Cortex of kidney (tissue), 1 donor: ENCODE measurements at places on chromosomes 3 and 15.

DNA sequence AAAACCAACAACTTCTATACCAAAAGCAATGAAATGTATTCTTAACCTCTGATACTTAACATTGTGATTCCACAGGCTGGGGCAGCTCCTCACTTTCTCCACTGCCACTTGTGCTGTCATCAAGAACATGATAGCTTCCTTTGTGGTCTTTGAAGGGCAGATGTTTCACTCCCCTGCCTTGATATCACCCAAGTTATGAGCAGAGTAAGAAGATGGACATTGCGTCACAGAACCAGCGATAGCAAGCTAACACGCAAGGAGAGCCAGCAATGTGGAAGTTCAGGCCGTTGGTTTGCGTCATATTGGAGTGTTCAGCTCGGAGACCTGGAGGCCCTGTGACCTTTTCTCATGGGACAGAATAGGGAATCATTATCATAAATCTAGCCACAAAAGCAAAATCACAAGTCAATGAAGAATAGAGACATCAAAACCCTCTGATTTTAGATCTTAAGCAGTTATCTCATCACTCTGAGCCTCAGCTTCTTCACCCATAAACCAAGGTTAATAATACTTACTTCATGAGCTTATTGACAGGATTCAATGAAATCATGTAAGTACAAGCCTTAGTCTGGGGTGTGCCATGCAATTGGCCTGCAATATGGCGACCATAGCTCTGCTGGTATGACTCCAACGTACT is 183.8 kb upstream of the THBS1 start:
- DNase-seq = no peak

DNA sequence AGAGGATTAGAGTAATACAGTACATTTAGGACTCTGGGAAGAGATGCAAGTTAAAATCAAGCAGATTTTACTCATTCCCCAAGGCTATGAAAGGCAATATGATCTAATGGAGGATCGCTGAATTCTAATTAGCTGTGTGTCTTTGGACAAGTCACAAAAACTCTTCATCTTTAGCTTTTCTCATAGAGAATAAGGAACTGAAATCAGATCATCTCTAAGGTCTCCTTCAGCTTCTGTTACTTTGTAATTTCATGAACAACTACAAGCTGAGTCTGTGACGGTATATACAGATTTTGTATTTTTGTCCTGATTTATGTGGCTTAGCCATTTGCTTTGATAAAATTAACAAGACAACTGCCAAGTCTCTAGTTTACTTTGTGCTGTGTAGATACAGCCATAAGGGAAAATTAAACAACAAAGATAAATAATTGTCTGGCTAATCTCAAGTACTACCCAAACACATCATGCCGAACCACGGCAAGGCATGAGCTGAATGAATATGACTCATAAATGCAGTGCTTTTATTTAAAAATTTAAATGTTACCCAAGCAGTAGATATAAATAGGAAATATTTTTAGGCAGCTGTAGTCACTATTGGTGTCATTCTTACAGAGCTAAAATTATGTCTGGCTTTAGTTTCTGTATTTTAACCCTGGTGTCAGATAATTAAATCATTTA is 81.5 kb downstream of the GAP43 start:
- no peak for DNase-seq

DNA sequence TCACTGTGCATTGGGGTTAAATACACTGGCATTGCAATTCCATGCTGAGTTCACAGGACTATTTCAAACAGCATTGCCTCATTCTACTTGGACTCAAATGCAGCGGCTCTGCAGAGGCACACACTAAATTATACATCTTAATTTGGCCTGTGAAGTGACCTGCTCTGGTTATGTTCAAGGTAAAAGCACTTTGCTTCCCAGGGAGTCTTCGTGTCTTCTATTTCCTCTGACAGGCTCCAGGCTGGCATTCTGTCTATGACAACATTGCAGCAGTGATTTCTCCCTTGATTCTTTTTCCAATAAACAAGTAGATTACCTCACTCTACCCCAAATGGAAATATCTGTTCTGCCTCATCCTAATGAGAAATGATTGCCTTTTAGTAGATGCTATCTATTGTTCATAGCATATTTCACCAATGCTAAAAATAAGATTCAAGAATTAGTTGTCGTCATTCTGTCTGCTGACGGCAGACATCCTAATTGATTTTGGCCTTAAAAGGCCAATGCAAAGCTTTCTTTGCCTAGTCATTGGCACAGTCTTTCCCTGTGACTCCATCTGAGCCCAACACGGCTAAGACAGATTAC is 33.8 kb downstream of the FMN1 start:
- DNase-seq = no peak

DNA sequence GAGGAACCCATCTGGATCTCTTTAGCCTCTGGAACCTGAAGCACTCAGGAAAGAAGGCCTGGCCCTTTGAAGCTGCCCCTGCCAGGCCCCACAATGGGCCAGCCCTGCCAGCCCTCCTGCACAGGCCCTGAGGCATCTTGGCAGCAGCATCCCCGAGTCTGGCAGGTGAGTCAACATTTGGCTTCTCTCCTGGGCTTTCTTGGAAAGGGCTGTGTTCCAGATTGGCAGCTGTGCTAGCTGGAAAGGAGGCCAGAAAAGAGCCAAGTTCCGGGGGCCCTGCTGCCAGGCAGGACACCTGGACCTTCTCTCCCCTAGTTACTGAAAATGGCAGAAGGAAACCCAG is 187.2 kb downstream of the SHQ1 start:
- DNase-seq = no peak

DNA sequence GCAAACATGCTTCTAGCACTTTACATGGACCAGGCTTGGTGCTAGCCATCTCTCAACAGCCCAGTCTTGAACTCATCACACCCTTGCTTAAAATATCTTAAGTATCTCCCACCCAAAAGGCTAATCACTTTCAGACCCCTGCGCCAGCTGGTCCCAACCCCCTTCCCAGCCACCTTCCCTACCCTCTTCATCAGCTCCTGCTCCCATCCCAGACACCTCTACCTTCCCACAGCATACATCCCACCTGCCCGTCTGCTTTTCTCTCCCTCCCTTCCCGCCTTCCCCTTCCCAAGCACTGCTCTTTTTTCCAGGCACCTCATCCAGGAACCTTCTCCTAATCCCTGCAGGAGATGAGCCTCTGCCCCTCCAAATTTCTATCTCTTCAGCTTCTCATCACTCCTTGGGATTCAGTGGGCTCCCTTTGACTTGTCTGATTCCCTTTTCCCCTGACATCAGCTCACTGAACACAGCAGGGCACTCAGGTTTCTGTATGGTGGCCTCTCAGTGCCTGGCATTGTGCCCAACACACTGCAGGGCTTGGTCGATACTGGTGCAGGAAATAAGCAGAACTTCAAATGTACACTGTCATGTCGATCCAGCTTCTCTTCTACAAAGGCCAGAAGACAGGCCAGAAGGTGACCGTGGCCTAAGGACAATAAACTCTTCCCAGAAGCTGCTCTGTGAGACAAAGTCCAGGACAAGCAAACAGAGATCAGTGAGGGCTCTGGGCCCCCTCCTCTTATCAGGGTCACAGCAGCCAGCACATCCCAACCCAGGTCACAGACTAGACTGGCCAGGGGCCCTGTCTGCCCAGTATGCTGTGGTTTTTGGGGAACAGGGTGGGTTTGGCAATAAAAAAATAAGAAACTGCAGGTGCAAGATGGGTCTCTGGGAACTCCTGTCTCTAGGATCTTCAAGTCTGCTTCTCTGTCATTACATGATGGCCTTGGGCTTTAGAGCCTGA is 2.2 kb upstream of the ITIH1 start:
- no peak for DNase-seq

- DNase-seq = no peak
Observed at GRCh38 chr3:70754314-70754713, 441.9 kb upstream of the MDFIC2 start.

GRCh38 chr15:97944724-97945123 is 15.8 kb upstream of the ARRDC4 start:
- DNase-seq = no peak

DNA sequence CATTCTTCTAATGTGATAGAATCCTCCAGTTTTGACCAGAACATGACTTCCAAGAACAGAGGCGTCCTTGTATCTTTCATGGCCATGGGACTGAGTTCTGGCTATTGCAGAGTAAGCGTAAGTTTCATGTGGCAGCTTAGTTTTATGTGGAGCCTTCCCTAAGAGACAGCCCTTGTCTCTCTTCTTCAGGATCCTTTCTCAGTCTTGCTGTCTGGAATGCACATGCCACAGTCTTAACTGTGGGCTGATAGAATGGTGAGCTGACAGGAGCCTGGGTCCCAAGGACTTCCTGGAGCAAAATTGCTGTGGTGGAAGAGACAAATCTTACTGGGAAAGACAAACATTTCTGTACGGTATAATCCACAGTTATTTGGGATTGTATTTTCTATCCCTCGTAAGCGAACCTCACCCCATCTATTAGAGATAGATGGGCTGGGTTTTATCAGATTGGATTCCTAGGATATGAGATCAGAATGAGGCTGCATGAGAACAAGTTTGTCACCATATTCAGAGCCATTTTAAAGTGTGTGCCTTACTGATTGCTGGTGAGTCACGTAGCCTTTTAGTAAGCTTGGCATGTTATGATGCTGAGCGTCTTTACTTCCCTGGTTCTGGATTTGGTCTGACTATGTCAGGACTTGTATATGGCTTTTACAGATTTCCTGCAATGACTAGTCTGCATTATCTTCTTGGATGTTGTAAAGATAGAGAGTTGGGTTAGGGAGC is 32.8 kb downstream of the CDIN1 start:
- no peak for DNase-seq
